ENCODE measurements at places on chromosomes 1 and 21. TPM values are rescaled to one million over a fixed set of nuclear protein-coding genes. Genes with fewer than 3 reads are reported as not detected.

DNA sequence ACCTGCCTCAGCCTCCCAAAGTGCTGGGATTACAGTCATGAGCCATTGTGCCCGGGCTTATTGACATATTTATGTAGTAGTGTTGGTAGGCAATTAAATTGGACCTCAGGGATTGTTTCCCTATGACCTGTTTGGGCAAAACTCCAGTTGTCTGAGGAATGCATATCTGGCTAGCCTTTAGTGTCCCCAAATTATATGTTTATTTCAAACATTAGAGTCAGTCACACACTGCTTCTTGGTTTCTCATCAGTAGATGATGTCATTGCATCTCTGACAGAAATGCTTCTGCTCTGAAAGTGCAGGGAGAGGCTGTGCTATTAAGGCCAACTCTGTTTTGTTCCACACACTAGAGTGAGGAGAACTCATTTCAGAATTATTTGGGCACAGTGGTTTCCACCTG lies 12.5 kb downstream of the PIP5K1A start:
- no peak for DNase-seq

DNA sequence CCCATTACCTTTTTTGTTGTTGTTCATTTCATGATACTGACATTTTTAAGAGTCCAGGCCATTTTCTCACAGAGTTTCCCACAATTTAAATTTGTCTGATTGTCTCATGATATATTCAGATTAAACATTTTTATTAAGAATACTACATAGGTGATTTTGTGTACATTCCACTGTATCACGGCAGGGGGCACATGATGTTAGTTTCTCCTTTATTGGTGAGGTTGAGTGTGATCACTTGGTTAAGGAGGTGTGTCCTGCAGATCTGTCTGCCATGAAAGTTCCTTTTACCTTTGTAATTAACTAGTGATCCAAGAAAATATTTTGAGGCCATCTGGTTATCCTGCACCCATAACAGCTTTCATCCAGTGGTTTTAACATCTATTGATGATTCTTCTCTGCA lies 11.8 kb downstream of the RTCA start:
- DNase-seq: no peak

GRCh38 chr21:30718239-30718909 lies at the start of gene KRTAP21-3:
TSS of gene KRTAP21-3 (minus strand) at chr21:30718777. CDS start at chr21:30718759, 18 bp downstream.
- DNase-seq: no peak

Gene PIGK
- 59.3 TPM for polyA plus RNA-seq

DNA sequence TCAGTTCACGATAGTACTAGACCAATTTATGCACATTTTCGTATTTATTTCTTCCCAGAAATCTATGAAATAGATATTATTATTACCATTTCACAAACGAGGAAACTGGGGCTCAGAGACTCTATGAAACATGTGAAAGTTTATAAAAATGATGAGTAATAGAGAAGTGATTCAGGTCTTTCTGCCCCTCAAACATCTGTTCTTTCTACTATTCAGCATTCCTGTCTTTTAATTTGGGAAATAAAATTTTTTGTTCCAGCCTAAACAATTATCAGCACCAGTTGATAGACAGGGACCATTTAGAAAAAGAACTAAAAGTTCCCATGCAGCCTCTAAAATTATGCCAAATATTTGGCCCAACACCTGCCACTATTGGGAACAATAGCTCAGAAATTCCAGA lies 585.1 kb downstream of the PTPRC start:
- no peak for DNase-seq

Gene IL20
- polyA plus RNA-seq: not detected

DNA sequence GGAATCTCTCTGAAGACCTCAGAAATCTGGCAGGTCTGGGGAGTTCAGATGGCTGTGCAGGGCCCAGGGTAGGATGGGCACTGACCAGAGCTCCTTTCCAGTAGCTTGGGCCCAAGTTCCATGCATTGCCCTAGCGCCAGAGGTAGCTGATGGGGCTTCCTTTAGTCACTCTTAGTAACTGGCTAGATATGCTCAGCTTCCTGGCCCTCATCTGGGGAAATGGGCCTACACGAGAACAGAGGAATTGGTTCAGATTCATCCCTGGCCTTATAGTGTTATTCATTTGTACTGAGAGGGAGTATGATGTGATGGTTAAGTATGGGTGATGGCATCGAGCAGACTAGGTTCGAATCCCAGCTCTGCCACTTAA lies 15.5 kb upstream of the PSMB2 start:
- DNase-seq: no peak

- DNase-seq: no peak
Observed at GRCh38 chr1:187443939-187444338, 615.2 kb downstream of the PLA2G4A start.

Gene C1QB
- 7.4 TPM for polyA plus RNA-seq

GRCh38 chr1:5752746-5753548 lies 239.3 kb downstream of the NPHP4 start:
- DNase-seq: no peak

- no peak for DNase-seq
Observed at GRCh38 chr1:211155040-211155439, 21.1 kb upstream of the KCNH1 start.

Gene ATP1A4
- 0.37 TPM for polyA plus RNA-seq

Gene TRNAU1AP
- 22.8 TPM for polyA plus RNA-seq

Gene MFSD2A
- 2.2 TPM for polyA plus RNA-seq

DNA sequence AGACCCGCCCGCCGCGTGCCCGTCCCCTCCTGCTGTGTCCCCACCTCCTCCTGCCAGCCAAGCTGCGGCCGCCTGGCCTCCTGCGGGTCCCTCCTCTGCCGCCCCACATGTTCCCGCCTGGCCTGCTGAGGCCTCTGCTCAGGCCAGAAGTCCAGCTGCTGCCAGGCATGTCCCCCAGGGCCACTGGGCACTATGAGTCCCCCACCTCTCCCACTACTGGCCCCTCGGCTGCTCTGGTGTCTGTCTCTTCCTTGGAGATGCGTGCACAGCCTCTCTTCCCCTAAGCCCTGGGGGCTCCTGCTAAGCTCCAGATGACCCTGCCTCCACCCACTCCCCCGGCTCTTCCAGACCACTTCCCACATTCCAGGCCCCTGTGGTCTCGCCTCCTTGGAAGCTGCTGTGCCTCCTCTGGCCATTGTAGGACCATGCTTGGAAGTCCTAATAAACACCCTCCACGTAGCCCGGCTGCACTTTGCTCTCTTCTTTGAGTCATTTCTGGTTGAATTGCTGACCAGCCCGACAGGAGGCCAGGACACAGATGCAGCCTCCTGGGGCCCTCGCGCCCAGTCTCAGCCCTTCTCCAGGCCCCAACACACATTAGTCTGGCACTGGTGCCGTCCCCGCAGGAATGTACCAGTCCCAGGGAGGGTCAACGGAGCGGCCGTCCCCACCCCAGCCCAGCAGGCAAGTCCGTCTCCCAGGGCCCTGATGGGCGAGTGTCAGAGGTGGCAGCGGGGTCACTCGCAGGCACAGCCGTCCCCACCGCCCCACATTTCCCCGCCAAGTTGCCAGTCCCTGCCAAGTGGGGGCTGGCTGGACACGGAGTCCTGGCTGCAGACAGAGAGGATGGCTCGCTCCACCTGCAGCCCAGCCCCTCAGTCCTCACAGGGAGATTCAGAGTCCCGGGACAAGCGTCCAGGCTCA lies 1.1 kb downstream of the KRTAP10-12 start:
- DNase-seq: no peak

DNA sequence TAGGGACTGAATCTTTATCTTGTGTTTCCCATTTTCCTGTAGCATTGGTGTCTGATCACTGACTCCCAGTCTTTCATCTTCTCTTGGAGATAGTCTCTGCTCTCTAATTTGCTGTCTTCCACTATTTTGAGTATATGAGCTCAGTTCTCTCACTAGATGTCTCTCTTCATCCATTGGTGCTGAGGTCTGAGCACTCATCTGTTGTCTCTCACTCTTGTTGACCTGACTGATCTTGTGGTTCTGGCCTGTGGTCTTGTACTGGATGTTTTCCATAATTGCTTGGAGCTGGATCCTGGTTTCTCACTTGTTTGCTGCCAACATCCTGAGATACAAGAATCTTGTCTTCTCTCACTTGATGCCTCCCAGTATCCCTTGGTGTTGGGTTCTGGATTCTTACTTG lies 25.1 kb upstream of the S100A11 start:
- no peak for DNase-seq

GRCh38 chr21:25465263-25465662 lies 142.0 kb downstream of the MRPL39 start:
- no peak for DNase-seq

- no peak for DNase-seq
Observed at GRCh38 chr1:1206376-1206965, at the start of gene TNFRSF18. TSS of gene TNFRSF18 (minus strand) at chr1:1206592. CDS start at chr1:1206571, 21 bp downstream.

Gene EPHA8
- 1.4 TPM for polyA plus RNA-seq

- no peak for DNase-seq
Observed at GRCh38 chr1:3463891-3464648, 9.6 kb downstream of the ARHGEF16 start.

Gene C1orf141
- 0.42 TPM for polyA plus RNA-seq

Gene ASAP3
- polyA plus RNA-seq: 30.5 TPM

DNA sequence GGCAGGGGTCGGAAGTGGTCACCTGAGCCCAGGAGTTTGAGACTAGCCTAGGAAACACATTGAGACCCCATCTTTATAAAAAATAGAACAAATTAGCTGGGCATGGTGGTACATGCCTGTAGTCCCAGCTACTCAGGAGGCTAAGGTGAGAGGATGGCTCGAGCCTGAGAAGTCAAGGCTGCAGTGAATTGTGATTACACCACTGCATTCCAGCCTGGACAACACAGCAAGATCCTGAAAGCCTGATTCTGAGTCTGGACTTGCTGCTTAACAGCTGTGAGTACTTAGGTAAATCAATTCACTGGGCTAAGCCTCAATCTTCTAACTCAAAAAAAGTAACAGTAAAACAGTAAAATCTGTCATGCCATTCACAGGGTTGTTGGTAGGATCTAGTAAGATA lies 4.9 kb downstream of the TRAPPC3 start:
- DNase-seq: no peak

Gene CHIA
- polyA plus RNA-seq: not detected

Gene FMO2
- polyA plus RNA-seq: 2.4 TPM

GRCh38 chr1:41286486-41286885 lies 44.4 kb upstream of the SCMH1 start:
- no peak for DNase-seq

Gene AADACL3
- polyA plus RNA-seq: not detected

Gene TEDDM1
- polyA plus RNA-seq: 0.11 TPM

DNA sequence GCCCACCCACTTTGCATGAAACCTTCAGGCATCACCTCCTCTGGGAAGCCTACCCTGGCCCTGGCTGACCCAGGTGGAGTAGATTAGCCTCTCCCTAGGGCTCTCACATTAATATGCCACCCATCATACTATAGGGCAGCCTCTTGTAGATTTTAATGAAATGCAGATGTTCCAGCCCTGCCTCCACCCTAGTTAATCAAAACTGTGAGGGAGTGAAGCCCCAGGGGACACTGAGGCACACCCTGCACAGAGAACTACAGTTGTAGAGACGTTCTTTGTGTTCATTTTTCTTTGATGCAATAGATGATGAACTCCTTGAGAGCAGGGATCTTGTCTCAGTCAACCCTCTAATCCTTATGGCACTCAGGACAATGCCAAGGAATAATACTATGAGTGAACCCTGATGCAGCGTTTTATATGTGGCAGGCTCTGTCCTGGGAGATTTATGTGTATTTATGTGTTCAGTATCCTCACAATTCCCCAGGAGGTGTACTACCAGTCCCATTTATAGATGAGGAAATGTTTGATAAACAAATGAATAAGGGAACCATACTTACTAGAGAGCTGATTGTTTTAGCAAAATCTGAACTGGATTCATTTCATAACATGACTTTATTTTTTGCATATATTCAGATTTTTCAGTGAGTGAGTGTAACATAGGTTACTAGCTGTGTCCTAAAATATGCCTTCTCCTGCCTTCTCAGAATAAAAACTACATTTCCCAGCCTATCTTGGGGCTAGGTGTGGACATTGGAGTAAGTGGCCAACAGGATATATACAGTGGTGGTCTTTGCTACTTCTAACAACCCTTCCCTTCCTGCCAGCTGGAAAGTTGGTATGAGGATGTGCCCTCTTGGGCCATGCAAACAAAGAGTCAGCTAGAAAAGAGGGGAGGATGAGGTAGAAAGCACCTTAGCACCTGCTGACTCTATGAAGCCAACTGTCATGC lies 23.5 kb upstream of the PRELP start:
- DNase-seq: no peak

DNA sequence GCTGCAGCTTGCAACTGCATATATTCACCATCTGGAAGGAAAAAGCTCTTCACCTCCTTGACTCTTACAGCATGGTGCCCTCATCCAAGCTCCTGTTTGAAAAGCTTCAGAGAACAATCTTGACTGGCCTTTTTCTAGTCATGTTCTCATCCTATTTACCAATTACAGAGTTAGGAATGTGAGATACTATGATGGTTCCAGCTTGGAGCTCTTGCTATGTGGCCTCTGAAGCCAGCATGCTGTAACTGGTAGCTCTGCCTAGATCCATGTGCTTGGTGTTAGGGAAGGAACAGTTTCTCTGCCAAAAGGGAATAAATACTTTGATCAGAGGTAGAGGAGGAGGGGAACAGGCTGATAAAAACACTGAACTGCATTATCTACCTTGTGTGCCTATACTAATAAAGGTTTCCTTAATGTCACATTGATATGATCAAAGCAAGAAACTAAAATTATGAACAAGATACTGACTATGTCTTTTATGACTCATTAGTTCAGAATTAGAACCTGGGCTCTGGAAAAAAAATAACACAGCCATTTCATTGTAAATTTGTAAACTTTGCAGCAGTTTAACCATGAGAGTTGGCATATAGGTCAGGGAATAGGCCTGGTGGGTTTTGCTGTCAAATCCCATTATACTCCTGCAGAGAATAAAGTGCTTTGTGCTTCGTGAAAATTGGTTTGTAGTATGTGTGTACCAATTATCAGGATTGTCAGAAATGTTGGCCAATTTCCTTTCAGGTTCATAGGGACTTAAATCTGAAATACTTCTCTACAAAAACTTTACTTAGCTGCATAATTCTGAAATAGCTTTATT lies 92.7 kb downstream of the LEPR start:
- DNase-seq: no peak

Gene IPO13
- 36.0 TPM for polyA plus RNA-seq

- DNase-seq: no peak
Observed at GRCh38 chr1:26541816-26542711, 12.5 kb downstream of the RPS6KA1 start.

DNA sequence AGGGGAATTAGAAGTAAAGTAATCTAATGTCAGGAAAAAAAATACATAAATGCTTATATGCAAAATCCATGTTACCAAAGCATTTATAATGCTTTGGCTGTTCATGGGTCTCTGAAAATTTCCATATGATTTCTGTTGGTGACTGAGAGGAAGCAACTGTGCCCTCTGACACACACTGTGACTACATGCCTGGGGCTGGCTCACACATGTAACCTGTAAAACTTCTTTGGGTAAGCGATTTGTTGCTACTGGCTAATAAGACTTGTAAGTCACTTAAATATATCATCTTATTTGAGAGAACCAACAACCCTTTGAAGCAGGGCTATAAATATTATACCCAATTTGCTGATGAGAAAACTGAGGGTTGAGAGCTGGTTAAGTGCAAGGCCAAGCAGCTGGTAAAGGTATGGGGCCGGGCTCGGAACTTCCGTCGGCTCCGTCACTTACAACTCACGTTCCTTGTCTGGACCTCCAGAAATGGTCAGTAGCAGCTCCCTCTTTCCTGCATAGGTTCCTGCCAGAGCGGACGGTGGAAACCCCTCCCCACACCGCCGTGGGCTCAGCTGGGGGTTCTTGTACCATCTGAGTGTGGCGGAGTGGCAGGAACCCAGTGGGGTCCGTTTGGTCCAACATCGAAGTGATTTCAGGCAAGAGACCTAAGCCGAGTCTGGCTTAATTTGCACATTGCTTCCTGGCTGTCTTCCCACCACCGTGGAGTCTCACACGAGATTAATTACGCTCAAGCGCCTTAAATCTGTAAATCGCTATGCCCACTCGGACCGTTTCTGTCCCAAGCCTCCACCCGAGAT lies 714 bp downstream of the DFFA start:
- no peak for DNase-seq

Gene OVAAL
- not detected for polyA plus RNA-seq

- no peak for DNase-seq
Observed at GRCh38 chr1:2805801-2806430, 4.4 kb upstream of the TTC34 start.
